ENCODE measurements at places on chromosomes 5 and 9.

DNA sequence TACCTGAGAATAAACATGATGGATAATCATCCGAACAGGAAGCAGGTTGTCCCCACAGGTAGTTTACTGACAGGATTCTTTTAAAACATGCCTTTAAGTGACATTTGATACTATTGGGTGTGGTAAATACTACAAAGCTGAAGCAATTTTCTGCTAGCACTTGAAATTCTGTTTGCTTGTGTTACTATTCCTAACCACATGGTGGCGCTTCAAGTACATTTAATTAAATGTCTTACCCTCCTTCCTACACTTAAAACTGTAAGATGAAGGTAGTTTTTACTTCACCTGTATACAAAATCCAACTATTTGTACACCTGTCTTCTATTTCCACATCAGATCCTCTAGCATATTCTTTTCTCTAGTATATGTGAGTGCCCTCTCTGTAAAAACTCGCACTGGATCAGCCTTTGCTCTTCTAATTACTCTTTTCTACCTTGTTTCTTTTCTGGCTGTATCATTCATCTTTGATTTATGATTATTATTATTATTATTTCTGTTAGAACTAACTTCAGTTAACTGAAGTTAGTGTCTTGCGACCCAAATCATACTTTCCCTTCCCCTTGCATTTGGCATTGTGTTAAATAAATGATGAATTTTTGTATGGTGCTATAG is 18.4 kb downstream of the SLC25A46 start:
- DNase-seq: no peak

DNA sequence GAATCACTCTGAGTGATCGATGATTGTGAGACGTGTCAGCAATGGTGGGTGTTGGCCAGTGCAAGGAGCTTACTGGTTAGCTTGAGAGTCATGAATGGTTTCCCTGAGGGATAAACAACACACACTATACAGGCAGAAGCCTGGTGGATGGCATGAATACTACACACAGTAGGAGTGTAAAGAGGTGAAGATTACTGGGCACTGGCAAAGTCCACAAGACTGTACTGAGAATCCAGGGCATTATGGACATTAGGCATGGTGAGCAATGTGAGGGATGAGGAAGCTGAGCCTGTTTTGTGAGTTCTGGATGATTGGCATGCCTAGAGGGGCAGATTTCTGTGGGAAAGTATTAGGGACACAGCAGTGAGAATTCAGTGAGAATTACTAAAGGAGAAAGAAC is 71.3 kb downstream of the KDM4C start:
- no peak for DNase-seq

DNA sequence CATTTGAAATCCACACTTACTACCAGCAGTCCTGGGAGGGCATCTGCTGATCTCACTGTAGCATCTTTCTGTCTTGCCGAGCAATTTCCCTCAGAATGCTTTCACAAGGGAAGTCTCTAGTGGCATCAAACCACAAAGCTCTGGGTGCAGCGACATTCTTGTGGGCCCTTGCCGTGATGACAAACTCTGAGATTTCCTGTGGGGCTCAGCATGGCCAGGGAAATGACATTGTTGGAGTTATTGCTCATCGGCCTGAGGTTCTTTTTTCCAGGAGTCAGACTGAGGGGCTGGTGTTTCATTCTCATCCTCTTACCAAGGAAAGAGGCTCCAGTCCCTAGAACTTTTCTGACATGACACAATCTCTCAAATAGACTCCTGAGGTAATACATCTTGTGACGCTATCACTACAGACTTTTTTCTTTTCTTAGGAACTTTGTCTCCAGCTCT is 51.4 kb downstream of the PFDN1 start:
- no peak for DNase-seq

GRCh38 chr5:156755421-156756087 is 94.5 kb upstream of the PPP1R2B start:
- no peak for DNase-seq

DNA sequence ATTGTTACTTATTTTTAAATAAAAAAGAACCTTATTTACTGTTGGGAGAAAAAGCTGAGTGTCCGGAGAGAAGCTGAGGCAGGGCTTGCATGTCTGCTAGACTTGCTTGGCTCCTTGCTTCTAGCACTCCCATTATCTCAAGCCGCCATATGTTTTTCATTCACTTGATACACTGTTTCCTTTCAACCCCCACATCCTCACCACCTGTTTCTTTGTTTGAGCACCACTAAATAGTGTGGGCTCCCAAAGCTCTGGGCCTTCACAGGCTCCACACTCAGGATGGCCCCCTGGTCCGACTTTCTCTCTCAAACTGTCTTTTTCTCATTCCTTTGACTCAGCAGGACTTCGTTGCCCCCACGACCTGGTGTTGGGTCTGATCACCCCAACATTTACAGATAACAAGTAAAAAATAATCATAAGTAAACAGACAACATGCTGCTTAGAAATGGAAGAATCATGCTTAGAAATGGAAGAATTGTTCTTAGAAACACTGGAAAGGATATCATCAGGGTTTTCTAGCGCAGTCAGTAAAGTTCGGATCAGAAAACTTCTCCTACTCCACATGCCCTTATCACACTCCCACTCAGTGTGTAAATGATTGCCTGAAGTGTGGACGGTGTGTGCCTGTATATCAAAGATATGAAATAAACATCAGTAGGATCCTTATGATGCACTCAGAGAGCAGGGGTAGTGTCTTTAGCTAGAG is 58.5 kb downstream of the APTX start:
- DNase-seq: no peak

DNA sequence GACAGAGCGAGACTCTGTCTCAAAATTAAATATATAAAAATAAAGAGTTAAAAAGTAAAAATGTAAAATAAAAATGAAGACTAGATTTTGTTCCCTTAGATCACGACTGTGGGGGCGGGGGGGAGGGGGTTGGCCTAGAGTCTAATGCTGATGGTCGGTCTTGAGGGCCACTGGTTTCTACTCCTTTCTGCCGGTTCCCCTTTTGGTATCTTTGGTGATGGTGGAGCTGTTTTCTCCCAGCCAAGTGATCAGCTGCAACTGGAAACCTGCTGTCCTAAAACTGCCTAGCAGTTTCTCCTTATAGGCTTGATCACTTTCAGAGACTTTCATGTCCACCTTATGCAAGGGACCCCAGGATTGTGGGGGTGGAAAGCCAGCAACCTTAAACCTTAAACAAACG is 1.1 kb downstream of the SRD5A1 start:
- no peak for DNase-seq

DNA sequence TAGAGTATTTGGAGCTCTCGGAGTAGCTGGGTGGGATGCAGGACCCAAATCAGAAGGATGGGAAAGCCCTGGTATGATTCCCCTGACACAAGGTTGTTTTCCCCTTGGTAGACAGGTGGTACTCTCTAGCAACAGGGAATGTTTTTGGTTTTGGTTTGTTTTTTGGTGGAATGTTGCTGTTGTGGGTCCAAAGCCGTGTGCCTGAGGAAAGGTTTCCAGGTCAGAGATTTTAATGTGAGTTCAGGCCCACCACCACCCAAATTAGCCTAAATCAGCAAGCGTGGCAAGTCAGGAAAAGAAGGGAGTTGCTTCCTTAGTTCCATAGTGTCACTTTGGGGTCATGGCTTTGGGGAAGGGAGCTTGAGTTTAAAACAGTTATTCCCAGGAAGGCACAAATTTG is 385.5 kb downstream of the RAB3C start:
- DNase-seq: no peak

DNA sequence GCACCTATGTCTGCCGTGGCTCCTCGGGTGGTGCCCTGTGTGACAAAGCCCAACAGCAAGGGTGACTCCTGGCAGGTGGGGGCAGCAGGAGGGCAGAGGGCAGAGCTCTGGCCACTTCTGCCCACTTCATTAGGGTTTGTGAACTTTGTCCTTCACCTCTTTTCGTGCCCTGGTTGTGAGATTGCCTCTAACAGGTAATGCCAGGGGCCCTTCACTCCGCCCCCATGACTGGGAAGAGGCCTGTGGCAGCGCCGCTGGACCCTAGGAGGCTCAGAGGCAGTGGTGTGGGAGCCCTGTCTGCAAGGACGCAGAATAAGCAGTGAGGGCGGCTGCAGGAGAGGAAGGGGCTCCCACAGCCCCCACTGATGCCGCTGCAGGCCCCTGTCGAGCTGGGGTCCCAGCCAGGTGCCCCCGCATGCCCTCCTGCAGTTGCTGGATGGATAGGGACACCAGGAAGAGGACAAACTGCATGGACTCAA is 108.7 kb upstream of the LMX1B start:
- DNase-seq: no peak

DNA sequence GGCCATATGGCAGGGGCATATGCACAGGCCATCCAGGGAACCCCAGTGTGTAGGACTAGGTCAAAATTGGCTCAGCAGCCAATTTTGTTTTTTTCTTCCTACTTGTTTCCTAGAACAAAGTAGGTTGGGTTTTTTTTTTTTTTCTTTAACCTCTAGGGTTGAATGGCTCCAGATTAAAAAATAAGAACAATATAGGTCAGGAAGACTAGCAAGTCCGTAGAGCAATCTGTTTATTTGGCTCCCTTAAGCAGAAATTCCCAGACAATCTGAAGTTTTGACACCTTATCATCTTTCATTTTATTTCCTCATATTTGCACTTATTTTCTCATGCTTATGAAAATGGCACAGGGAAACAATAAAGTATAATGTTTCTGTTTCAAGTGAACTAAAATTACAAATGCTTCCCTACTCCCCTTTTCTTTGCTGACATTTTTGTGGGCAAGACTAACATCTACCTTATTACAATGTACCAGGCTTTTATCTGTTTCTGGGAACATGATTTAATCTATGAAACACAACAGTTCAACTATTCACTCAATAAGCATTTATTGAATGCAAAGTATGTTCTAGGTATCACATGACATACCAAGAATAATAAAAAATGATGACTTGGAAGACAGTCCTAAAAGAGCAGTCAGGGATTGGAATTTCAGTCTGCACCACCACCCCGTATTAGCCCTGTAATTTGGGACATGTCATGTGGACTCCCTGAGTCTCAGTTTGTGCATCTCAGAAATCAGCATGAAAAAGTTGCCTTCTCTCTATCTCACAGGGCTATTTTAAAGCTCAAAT is 30.5 kb downstream of the TLR4 start:
- no peak for DNase-seq

GRCh38 chr9:4921449-4921848 is 63.6 kb upstream of the JAK2 start:
- no peak for DNase-seq

GRCh38 chr9:127711831-127712274 is 3.6 kb downstream of the PTRH1 start:
- DNase-seq: no peak

- no peak for DNase-seq
Measured at GRCh38 chr5:94901191-94901979, 282.9 kb downstream of the SLF1 start.

DNA sequence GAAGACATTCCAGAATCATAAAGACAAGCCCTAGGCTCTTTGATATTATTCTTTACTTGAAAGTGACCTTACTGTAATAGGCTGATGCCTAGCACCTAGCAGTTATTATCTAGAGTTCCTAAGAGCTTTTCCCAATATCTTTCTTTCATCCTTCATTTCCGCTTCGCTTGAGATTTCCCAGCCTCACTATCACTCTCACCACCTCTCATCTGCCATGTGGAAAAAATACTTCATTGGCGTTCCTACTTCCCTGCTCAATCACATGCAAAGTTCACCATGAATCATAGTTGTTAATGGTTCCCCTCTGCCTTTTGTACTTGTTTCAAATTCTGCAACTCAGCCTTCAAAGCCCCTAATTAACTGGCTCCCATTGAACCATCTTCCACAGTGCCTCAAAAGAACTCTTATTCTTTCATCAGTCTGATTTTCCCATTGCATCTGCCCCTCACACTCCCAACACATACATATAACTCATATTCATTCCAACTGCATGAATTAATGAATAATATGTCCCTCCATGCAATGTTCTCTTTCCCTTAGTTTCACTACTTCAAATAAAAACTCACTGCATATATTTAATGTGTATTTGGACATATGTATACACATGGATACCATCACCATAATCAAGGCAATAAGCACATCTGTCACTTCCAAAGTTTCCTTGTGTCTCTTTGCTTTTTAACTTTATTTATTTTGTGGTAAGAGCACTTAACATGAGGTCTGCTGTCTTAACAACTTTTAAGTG is 221.6 kb downstream of the PARP8 start:
- DNase-seq: no peak

DNA sequence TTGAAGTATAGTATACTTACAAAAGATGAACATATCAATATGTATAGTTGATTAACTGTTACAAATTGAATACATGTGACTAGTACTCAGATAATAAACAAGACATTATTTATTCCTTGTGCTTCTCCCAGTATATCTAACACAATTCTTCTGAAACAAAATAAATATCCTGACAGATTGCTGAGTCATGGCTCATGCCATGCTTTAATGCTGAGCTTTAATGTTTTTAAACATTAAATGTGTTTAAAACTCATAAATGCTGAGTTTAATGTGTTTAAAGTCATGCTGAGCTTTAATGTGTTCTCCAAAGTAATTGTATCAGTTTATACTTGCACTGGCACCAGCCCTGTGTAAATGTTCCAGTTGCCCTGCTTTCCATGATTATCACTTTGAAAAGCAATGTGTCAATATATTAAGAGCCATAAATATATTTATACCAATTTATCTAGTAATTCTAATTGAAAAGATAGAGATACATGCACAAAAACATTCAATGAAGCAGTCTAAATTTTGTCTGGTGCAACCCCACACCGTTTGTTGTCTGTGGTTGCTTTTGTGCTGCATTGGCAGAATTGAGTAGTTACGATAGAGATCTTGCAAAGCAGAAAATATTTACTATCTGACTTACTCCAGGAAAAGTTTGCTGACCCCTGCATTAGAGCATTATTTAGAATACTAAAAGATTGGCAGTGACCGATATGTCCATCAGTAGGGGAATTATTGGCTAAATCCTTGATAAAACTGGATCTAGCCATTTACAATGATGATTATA is 15.7 kb downstream of the KIAA1958 start:
- no peak for DNase-seq

DNA sequence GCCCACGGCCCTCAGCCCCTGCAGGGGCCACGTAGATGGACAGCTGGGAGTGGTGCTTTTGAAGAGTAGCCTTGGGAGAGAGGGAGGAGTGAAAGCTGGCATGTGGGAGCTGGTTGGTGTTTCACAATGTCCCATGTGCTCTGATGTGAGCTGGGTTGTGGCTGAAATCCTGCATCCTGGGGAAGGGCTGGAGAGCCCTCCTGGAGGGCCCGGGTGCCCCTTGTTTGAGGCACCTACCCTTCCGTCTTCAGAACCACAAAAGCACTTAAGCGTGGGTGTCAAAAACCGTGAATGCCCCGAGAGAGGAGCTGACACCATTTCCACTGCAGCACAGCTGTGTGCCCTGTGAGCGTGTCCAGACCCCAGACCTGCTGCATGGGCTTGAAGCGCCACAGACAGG is 199.1 kb upstream of the ZNF618 start:
- no peak for DNase-seq

GRCh38 chr9:127079446-127080140 is 42.8 kb downstream of the ANGPTL2 start:
- no peak for DNase-seq

GRCh38 chr5:178637356-178638074 is 10.7 kb upstream of the CLK4 start:
- no peak for DNase-seq

- DNase-seq: no peak
Measured at GRCh38 chr9:20186823-20187222, 398.0 kb upstream of the SLC24A2 start.

GRCh38 chr9:104417296-104417695 is 86.8 kb upstream of the OR13F1 start:
- DNase-seq: no peak
